ENCODE measurements at places on chromosomes 2 and 18.

DNA sequence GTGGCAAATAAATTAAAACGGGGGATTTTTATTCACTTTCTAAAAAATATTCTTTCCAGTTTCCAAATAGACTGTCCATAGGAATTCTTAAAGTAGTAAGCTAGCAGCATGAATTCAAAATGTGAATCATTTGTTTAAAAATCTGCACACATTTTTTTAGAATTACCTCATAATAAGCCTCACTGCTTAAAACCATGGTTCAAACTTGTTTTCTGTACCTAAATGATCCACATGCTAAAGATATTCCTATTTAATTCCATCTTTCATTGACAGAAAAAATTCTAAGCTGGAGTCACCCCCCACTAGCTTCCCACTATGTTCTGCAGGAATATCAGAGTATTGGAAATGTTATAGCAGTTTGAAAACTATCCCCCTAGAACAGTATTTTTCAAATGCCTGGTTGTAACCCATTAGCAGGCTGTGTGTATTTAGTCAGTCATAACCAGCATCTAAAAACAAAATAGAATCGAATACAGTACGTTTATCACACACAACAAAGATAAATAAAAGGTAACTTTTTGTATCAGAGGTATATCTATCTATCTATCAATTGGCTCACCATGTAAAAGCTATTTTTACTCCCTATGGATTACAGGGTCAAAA lies 11.2 kb upstream of the IKZF2 start:
- DNase-seq = no peak

DNA sequence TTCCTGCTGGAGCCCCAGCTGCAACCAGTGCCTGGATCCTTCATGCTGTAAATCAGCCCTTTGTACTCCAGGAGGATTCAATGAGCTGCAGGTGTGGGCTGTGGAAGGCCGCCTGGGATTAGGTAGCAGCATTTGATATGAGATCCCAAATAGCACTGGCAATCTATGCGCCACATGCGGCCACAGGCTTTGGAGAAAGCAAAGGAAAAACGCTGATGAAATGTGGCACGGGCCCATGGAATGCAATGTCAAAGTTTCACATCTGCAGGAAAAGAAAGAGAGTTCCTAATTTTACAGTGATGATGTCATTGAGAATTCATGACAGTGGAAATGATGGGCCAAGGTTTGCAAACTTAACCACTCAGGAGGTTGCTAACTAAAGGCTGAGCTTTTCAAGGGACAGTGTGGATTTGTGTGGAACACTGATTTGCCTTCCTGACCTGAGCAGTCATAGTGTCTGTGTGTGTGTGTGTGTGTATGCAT lies 216.4 kb upstream of the OSR1 start:
- DNase-seq = peak; percentile 51

DNA sequence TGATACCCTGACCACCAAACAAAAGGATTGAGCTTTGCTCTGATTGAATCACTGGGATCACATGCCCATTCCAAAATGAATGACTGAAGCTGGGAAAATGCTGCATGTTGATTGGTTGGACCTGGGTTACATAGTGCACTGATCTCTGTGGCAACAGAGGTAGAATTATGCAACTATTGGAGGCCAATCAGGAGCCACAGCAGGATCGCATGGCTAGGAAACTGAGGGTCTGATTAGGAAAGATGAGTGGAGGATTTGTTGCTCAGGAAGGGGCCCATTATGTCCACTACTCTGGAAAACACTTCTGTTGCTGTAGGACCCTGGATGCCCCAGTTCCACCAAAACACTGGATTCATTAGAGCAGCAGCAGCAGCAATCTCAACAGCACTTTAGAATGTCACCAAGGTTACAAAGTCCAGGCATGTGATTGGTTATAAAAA lies 25.9 kb upstream of the SGPP2 start:
- DNase-seq = no peak

DNA sequence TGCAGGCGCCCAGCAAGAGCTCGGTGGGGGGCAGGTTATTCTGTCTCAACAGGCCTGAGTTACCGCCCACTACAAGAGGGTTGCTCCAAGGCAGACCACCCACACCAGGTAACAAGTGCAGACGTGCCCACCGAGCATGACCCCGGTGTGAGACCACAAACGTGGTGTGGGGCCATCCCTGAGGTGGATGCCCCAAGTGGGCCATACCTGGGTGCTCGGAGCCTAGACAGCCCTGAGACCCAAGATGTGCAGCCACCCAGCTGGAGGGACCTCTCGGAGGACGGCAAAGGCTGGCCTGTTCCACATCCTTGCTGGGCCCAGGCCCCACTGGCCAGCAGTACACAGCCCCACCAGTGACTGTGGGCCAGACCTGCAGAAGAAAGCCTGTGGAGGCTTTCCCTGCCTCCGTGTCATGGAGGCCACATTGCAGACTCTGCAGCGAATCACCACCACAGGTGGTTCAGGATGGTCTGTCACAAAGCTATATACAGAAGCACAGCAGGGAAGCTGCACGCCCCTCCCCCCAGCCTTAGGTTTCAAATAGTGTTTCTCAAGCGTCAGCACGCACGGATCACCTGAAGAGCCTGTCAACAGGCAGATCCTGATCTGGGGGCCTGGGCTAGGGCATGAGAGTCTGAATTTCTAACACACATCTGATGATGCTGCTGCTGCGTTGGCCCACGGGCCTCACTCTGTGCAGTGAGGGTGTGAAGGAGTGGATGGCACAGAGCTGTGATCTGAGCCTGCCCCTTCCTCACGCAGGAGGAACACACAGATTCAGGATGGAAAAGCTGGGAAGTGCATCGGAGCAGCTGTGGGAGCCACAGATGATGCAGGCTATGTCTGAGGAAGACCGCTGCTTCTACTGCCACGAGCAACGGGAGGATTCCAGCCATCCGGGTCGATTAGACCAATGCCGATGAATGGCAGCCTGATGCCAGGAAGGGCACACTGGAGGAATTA lies 96.8 kb downstream of the UXS1 start:
- no peak for DNase-seq

- DNase-seq = no peak
Observed at GRCh38 chr18:23703057-23703986, 14.1 kb downstream of the LAMA3 start.

GRCh38 chr2:194304191-194304590 lies 1352.8 kb upstream of the SLC39A10 start:
- no peak for DNase-seq

GRCh38 chr2:197122821-197123220 lies 187.8 kb downstream of the ANKRD44 start:
- DNase-seq = no peak

DNA sequence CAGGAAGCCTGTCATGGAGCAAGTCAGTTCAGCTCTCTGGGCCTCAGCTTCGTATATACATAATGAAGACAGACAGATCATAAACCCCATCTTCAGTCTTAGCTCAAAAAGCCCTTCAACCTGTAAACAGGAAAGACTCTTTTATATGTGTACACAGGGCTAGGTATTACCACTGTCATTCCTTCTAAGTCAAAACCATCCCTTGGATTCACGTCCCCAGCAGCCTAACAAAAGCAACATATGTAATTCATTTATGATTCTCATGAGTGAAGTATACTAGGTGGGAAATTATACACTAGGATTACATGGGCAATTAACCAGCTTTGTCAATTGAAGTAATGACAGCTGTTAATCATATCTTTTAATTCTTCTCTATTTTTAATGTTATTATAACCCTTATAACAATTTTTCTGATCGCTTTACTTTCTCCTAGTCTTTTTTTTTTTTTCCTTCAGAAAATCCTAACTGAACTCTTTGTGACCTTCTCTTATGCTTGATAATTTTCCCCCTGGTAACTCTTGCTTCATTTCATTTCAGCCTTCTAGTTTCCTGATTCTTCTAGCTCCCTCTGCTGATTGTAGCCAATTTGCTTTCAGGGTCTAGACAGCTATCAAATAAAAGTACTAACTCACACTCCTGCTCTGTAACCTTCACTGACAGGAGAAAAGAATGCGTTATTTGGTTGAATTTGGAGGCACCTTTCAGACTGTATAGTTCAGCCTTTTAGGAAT lies 99.7 kb downstream of the RBM43 start:
- no peak for DNase-seq

DNA sequence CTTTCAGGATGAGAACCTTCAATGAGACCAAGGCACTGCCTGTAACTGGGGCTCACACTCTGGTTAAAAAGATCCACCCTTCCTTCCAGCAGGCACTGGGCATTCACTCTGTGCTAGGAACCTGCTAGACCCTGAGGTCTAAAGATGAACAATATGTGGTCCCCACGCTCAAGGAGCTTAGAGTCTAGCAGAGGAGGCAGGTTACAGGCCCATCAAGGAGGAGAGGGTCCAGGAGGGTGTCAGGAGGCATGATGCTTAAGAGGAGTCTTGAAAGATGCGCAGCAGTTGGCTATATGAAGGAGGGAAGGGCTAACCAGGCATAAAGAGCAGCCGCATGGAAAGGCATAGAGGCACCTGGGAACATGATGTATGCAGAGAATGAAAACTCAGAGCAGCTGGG lies 4.5 kb downstream of the ANKRD53 start:
- no peak for DNase-seq

DNA sequence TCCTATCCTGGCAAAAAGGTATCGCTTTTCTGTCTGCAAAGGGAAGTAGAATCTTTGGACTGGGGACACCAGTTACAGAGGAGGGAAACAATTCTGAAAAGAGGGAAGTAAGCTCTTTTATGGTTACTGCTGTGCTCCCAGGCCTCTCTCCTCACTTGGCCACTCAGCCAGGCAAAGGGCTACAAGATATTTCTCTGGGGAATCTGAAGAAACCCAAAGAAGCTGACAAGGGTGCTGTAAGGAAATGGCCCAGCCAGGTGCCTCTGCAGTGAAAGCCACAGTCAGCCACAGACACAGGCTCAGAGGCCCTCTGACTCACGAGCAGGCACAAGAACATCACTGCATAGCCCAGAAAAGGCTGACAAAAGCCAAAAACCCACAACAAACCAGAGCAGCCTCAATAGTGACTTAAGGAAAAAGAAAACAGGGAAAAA lies 5.8 kb downstream of the HDLBP start:
- DNase-seq = no peak

DNA sequence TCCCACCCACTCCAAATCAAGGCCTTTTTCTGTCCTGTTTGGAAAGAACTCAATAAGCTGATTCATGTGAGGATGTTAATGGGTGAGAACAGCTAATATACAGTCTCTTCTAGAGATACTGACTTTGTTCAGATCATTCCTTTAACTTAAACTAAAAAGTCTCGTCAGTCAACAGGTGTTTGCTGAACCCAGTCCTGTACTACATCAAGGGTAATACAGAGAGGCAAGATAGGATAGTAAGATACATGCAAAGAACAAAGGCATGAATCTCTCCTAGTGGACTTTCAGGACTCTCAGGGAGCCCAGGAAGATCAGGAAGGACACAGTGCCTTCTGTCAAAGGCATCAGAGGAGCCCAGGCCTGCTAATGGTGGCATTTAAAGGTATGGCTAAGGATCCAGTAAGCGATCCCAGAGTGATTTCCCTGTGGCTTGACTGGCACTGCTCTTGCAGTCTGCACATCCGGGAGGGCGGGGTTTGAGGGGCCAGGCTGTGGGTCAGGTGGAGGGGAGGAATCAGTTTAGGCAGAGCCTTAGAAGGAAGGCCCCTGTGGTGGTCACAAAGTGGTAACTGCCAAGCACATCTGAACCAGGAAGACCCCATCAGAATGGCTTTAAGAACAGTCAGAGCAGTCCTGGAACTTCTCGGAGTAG lies 54.0 kb downstream of the EPAS1 start:
- no peak for DNase-seq

DNA sequence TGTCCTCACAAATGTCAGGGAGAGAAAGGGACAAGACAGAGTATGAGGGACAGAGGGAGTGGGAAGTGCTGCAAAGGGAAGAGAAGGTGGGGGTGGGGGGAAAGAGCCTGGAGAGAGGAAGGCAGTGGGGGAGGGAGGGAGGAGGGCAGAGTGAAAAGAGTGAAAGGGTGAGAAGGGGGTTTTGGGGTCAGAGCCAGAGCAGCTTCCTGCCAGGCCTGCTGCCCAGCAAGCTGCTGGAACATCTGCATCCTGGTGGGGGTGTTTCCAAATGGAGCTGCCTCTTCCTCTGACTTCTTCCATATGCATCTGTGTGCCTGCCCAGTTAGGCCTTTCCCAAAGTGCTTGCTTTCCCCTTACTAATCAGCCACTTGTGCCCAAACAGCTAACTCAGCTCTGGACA lies 94.3 kb upstream of the CELF4 start:
- DNase-seq = no peak

DNA sequence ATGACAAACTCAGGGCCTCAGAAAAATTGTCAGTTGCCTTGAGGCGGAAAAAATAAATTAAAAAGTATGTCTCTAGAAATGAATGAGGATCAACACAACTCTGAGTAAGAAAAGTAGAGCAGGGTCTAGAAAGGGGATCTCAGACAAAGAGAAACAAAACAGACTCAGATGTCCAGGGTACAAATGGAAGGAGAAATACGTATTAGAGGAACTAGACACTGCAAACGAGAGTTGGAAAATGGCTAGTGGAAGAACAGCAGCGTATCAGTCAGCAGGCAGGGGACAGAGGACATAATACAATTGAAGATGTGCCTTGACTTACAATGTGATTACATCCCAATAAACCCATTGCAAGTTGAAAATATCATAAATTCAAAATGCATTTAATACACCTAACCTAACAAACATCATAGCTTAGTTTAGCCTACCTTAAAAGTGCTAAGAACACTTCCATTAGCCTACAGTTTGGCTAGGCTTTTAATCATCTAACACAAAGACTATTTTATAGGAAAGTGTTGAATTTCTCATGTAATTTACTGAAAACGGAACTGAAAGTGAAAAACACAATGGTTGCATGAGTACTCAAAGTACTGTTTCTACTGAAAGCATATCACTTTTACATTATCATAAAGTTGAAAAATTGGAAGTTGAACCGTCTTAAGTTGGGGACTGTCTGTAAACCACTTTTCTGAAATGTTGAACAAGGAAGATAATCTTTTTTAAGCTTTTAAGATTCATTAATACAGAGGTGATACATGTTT lies 182.8 kb downstream of the NBAS start:
- DNase-seq = no peak

GRCh38 chr2:119352357-119352756 lies 14.3 kb downstream of the C2orf76 start:
- DNase-seq = no peak

GRCh38 chr2:14256890-14257289 lies 375.6 kb upstream of the LRATD1 start:
- no peak for DNase-seq

- no peak for DNase-seq
Observed at GRCh38 chr2:75428060-75428459, 132.7 kb downstream of the EVA1A start.

DNA sequence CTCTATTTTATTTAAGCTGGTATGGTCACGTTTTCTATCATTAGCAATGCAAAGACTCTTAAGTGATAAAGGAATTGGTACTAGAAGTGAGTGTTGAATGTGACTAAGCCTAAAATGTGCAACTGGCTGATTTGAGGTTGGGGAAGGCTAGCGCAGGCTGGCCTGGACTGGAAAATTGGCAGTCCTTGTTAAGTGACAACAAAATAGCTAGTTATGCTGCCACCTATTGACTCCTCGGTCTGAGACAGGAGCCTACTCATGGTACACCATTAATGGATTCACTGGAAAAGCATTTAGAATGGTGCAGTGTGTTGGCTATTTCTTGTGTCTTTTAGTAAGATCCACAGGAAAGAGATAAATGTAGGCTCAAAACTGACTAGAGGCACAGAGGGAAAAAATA lies 5.7 kb upstream of the WIPF1 start:
- DNase-seq = no peak

Data from SK-N-MC (cell line).